ENCODE measurements at places on chromosomes 5 and 9. TPM values are rescaled to one million over a fixed set of nuclear protein-coding genes. Genes with fewer than 3 reads are reported as not detected.

Gene RANBP3L
- not detected for total RNA-seq

Gene MCTP1
- 8.8 TPM for total RNA-seq

Gene SLC36A2
- 37.4 TPM for total RNA-seq

Gene SHISAL2B
- total RNA-seq = not detected

Gene SYK
- total RNA-seq = 2.0 TPM

Gene PCDHB9
- 0.15 TPM for total RNA-seq

Gene SRA1
- 37.3 TPM for total RNA-seq

Gene ITGA1
- 13.0 TPM for total RNA-seq

Gene C1QTNF2
- 1.8 TPM for total RNA-seq

Gene MAP1B
- total RNA-seq = 8.5 TPM

Gene RGS7BP
- 0.17 TPM for total RNA-seq

Gene LTC4S
- total RNA-seq = 4.0 TPM

Gene FOXD4L3
- not detected for total RNA-seq

Gene TBC1D9B
- 40.2 TPM for total RNA-seq

Gene GRAMD2B
- total RNA-seq = 7.9 TPM

Gene TAF1L
- not detected for total RNA-seq

Gene GFPT2
- total RNA-seq = 4.4 TPM

Gene CENPP
- 7.6 TPM for total RNA-seq

Gene FAF2
- 13.2 TPM for total RNA-seq

Gene C9orf57
- not detected for total RNA-seq

Gene FBXO10
- 54.3 TPM for total RNA-seq
